ENCODE measurements at places on chromosomes 2 and 18. TPM values are rescaled to one million over a fixed set of nuclear protein-coding genes. Genes with fewer than 3 reads are reported as not detected.

- peak; percentile 28 for DNase-seq
These were observed 64.0 kb upstream of the TRIB2 start for GRCh38 chr2:12652723-12653122.

GRCh38 chr2:31523871-31524492, 56.8 kb downstream of the SRD5A2 start:
- DNase-seq = no peak

DSG1 gene
- 1.3 TPM for total RNA-seq

GRCh38 chr2:231235217-231235616, 36.8 kb downstream of the ARMC9 start:
- no peak for DNase-seq

FSIP2 gene
- 0.05 TPM for total RNA-seq

DNA sequence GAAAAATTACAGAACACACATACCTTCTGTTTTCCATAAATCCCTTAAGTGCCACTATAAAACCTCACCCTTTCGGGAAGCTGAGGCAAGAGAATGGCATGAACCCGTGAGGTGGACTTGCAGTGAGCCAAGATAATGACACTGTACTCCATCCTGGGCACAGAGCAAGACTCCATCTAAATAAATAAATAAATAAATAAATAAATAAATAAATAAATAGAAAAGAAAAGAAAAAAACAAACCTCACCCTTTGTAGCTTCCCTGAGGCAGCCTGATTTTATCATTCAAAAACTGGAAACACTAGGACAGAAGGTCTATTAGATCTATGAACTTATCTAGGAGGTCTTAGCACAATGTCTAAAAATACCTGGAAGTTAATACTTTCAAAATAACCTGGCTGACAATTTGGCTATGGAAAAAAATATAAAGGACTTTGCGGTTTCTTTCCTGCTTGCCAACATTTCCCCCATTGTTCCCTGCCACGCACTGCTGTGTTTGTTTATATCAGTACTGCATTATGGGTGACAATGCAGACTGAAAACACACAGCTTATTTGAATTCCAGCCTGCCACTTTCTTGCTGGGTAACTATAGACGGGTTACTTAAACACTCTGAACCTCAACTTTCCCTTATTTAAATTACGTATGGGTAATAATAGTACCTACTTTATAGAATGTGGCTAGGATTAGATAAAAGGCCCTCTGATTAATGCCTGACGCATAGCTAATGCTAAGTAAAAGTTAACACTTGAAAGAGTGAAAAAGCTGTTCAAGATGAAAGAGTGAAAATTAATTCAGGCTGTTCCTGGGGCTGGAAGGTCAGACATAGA, 313.0 kb downstream of the RDH14 start:
- DNase-seq = no peak

- no peak for DNase-seq
These were observed 19.8 kb downstream of the DTYMK start for GRCh38 chr2:241666627-241667400.

DNA sequence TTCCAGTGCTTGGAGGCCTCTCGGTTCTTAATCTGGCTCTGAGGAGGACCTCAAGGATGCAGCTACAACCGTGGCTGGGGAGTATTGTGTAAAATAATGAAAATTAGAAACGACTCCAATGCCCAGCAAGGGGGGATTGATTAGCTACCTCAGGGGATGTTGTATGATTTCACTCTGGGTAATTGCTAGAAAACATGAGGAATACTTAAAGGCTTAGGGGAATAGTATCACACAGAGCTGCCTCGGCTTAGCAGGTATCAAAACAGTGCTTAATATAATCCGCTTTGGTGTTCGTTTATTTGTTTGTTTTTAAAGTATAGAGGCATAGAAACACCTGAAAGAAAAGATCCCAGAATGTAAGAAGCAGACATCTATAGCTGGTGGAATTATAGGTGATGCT, 102.5 kb downstream of the INHBB start:
- DNase-seq = no peak

GRCh38 chr2:5148392-5149085, 543.6 kb upstream of the SOX11 start:
- no peak for DNase-seq

- no peak for DNase-seq
These were observed 167.4 kb downstream of the PTGR3 start for GRCh38 chr18:75041586-75041985.

- DNase-seq = no peak
These were observed 1.1 kb upstream of the TET3 start for GRCh38 chr2:73983322-73984202.
